ENCODE measurements at places on chromosomes 3 and 15. TPM values are rescaled to one million over a fixed set of nuclear protein-coding genes. Genes with fewer than 3 reads are reported as not detected.

Gene KLHL40
- total RNA-seq = not detected

Gene DUOXA2
- not detected for total RNA-seq

Gene FBXO22
- 74.1 TPM for total RNA-seq

Gene GCHFR
- 4.4 TPM for total RNA-seq

Gene GRAMD1C
- total RNA-seq = 2.5 TPM

Gene MFN1
- total RNA-seq = 40.8 TPM

Gene SLC15A2
- not detected for total RNA-seq

Gene FAM81A
- not detected for total RNA-seq

Gene MAGI1
- 3.7 TPM for total RNA-seq

- no peak for DNase-seq
Measured at GRCh38 chr15:31788104-31788503, 242.2 kb upstream of the CHRNA7 start.

DNA sequence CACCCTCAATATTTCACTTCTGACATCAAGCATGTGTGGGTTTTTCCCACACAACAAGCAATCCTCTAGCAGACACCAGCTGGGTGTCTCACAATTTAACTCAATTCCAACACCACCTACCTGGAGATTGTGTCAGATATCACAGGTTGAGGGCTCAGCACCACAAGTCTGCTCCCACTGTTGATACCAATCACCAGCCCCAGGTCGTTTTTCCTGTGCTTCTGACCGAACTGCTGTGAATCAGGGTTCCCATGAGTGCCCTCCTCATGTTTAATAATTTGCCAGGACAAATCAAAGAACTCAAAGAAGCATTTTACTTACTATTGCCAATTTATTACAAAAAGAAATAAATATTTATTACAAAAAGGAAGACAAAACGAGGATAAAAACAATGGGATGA is 25.0 kb upstream of the PRR20G start:
- no peak for DNase-seq

DNA sequence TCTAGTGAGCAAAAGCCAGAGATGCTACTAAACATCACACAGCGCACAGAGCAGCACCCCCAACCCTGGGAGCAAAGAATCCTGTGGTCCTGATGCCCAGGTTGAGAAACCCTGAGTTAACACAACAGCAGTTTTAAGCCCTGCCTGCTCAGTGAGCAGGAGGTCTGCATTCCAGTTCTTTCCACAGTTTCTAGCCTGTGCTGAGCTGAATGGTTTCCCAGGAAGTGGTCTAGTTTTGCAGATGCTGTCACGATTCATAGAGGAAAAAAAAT is 171.1 kb upstream of the PROK2 start:
- DNase-seq = no peak

DNA sequence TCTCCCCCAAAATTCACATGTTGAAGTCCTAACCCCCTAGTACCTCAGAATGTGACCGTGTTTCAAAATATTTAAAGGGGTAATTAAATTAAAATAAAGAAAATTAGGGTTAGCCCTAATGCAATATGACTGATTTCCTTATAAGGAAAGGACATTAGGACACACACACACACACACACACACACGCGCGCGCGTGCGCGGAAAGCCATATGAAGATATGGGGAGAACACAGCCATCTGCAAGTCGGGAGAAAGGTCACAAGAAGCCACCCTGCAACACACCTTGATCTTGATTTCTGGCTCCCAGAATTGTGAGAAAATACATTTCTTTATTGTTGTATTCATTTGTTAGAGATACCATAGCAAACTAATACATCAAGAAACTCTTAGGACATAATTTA is 54.6 kb upstream of the STXBP5L start:
- DNase-seq = no peak

GRCh38 chr15:57540736-57541135 is 51.0 kb upstream of the MYZAP start:
- DNase-seq = no peak

DNA sequence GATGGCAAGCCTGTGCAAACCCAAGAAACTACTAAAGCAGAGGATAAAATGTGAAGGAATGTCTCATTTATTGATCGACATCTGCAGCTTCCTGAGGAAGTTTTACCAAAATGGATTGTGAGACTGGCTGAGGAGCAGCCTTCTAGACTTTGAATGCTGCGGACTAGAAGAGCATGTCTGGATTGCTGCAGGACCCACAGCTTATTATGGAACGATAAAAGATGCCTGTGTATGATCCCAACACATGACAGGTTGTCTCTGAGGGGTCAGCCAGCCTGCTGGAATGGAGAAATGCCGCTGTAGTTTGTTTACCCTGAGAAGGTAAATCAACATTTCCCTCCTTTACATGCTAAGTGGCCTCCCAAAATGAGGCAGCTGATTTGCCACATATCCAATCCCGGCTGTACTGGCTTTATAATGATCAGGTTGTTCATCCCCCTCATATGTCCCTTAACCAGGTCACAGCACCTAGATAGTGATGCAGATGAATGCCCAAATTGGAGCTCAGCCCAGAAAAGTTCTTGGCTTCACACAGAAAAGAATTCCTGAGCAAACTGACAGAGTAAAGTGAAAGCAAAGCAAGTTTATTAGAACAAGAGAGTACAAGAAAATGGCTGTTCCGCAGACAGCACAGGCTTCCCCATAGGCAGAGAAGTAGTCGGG is 63.9 kb downstream of the IL12A start:
- DNase-seq = peak; percentile 6

- DNase-seq = no peak
Measured at GRCh38 chr3:72189339-72189738, 404.4 kb upstream of the PROK2 start.

GRCh38 chr3:171986176-171986575 is 53.2 kb upstream of the FNDC3B start:
- no peak for DNase-seq

- DNase-seq = no peak
Measured at GRCh38 chr15:40755812-40756208, 756 bp upstream of the RMDN3 start.

DNA sequence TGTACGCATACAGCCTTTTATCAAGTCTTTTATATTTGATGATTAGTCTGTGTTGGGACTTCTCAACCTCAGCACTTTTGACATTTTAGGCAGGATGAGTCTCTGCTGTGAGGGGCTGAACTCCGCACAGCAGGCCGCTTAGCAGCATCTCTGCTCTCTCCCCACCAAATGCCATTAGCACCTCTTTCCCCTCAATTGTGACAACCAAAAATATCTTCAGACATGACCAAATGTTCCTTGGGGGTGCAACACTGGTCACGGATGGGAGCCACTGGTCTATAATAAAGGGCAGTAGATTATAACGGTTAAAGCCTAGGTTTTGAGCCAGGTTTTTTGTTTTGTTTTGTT is 109.7 kb upstream of the LRIG1 start:
- DNase-seq = no peak

GRCh38 chr3:35974872-35975271 is 335.5 kb downstream of the ARPP21 start:
- DNase-seq = no peak

DNA sequence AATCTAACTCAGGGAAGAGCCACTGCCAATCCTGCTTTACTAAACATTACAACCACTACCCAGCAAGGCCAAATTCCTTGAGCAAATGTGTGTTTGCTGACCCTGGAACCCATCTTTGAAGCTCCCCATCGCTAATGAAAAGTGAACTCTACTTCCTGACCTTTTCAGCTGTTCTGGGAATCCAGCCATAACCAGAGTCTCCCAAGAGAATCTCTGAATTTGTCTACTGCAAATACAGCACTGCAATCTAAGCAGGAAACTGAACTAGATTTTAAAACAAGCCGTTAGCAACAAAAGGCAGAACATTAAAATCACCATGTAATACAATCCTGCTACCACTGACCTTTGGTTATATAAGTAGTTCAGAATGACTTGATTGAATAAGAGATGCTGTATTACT is 309.2 kb downstream of the MAGI1 start:
- DNase-seq = peak; percentile 5

DNA sequence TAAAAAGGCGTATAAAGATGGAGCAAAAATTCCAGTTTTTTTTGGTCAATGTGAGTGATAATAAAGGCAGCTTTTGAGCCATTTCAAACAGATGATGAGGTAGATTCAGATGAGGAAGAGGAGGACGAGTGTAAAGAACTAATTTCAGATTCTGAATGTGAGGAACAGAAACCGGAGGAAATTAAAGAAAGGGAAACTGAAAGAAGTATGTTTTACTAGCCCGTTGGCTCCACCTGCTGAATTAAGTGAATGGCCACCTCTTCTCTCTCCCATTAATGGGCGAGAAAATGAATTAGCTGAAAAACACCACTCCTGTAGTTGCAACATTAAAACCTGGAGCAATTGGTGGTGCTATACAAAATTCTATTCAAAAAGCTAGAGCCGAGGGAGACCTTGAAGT is 55.4 kb downstream of the CYP19A1 start:
- no peak for DNase-seq
